ENCODE measurements at places on chromosomes 5 and 9. TPM values are rescaled to one million over a fixed set of nuclear protein-coding genes. Genes with fewer than 3 reads are reported as not detected.

DNA sequence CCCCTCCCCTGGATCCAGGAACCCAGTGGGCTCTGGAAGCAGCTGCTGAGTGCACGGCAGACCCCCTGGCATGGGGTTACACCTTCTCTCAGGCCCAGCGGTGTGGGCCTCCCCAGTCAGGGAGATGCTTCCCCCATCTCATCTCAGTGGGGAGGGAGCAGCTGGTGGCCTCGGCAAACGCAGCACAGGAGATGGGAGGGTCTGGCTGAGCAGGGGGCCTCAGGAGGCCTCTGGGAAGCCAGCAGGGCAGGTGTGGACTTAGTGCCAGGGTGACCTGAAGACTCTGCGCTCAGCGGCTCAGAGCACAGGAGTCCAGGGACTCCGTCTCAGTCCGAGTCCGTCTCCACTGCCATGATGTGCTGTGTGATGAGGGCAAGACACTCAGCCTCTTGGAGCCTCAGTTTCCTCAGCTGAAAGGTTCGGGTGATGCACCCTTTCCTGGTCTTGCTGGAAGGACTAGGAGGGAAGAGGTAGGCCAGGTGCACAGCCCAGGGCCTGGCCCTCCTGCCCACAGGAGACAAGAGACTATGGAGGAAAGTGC is 100.6 kb downstream of the GTF3C4 start:
- DNase-seq: no peak

DNA sequence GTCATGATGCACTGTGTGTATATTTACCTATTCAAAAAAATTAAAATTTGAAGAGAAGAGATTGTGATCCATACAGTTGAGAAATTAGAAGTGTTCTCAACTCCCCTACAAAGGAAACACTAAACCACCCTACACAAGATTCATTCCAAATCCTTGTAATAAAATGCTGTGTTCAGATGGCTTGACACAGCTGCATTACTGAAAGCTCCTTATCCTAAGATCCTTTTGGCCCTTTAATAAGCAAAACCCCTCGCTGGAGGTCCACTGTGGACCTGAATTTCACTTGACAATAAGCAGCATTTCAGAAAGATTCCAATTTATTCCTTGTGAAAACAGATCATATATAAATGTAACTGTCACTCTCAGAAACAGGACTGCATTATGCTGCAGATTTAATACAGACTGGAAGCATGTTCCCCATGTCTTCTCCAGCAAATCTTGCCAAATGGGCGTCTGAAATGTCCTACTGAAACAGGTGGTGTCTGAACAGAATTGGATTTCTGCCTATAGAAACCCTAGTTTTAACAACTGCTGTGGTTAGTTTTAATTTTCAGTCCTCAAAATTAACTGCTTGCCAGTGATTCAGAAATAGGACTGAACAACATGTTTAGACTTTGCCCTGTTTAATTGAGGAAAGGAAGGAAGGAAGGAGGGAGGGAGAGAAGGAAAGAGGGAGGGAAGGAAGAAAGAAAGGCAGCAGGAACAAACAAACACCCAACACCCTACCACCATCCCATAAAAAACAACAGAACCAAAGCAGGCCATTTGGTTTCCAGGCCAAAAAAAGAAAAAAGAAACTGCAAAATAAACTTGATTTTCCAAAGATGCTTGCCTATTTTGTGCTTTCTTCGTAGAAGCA is 179.6 kb downstream of the MLLT3 start:
- DNase-seq: no peak

DNA sequence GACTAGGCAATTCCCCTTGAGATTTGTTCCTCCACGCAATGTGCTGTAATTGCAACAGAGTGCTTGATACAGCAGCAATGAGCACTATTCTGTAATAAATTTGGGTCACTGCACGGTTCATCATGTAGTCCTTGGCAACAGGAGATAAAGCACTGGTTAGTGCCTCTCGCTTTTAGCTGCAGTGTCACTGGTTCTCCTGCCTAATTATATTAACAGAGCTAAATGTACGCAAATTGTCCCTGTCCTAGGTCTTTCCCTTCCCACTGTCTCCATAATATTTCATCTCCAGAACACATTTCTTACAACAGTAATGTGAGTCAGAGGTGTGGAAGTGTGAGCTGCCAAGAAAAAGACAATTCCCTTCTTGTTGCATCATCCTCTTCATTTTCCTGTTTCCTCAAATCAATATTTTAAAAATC is 553.1 kb downstream of the ZNF608 start:
- DNase-seq: no peak

DNA sequence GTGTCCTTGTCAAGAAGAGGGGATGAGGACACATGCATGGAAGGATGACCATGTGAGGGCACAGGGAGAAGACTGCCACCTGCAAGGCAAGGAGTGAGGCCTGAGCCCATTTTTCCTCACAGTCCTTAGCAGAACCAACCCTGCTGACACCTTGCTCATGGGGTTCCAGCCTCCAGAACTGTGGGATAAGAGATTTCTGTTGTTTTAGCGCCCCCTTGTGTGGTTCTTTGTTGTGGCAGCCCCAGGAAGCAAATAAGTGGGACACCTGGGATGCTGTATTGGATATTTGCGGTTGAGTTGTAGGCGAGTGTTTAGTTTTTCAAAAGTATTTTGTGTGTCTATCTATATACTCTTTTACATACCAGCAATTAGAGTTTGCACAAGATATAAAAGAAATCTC is 206.4 kb downstream of the NXNL2 start:
- DNase-seq: no peak

- DNase-seq: no peak
Measured at GRCh38 chr5:124729720-124730359, 16.6 kb downstream of the ZNF608 start.

- DNase-seq: no peak
Measured at GRCh38 chr5:56849671-56850070, 34.3 kb downstream of the MAP3K1 start.

DNA sequence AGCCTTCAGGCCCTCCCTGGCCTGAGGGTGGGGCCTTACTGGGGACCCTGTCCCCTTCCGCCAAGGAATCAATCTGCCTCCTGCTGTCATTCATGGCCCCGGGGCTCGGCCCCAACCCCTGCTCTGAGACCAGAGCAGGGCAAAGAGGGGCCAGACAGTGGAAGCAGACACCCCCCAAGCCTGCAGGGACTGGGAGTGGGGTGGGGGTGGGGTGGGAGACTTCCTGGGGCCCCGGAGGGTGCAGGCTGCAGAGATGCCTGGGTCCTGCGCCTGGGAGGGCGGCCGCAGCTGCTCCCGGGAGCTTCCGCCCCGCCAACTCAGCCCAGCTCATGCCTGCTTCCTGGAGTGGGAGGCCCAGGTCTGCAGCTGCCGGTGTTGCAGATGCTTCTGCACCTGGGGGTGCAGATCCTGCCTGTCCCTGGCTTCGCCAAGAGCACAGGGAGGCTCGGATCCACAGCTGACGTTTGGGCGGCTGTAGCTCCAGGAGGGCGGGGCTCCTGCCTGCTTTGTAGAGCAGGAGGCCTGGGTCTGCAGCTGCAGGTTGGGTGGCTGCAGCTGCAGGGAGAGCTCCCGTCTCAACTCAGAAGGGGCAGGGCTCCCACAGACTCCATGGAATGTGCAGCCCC is 6.2 kb downstream of the KIF4B start:
- no peak for DNase-seq

- DNase-seq: no peak
Measured at GRCh38 chr5:132086277-132086794, 12.7 kb downstream of the CSF2 start.

- DNase-seq: peak; percentile 80
Measured at GRCh38 chr5:181207214-181207959, 2.4 kb upstream of the TRIM7 start.

DNA sequence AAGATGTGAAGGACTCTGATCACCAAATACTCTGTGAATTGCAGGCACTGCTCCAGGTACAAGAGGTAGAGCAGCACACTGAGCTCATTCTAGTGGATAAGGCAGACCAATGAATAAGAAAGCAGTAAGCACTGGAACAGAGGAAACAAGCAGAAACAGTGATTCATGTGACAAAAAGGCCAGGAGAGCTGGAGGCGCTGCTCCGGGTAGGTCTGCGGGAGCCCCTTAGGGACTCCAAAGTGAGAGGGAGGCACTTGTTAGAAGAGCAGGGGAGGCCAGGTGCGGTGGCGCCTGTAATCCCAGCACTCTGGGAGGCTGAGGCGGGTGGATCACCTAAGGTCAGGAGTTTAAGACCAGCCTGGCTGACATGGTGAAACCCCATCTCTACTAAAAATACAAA is 231.6 kb upstream of the NFIL3 start:
- DNase-seq: no peak

DNA sequence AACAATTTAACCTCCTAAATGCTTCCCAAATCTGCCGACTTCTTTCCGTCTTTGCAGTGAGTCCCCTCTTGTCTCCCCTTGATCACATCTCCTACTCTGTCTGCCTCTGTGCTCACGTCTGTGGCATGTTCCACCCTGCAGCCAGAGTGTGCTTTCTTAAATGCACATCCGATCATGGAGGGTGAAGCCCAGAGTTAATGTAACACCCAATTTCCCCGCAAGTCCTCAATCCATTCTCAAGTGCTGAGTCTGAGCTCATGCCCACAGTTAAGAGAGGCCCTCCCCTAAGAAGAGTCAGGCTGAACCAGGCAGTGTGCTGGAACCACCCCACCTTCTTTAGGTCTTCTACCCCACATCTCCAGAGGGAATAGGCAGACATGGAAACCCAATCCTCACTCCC is 164.8 kb downstream of the EPB41L4A start:
- DNase-seq: no peak

GRCh38 chr9:111231801-111232580 is 98.0 kb downstream of the OR2K2 start:
- no peak for DNase-seq

GRCh38 chr5:1214936-1215220 is 10.3 kb upstream of the SLC6A18 start:
- DNase-seq: no peak

GRCh38 chr5:17415321-17415758 is 82.7 kb upstream of the TAF11L2 start:
- no peak for DNase-seq

DNA sequence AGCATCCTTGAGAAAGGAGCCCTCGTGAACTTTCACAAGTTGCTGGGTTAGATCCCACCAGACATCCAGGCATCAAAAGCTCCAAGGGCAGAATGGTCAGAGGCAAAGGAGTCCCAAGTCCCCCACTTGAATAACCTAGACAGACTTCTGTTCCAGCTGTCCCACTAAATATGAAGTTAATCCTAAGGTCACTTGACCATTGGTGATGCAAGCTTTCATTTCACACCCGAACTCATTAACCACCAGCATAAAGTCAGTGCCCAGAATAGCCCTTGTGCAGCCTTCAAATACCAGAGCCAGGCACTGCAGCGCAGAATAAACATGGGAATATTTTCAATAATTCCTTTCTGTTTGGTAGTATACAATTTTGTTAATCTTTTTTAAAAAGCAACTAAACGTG is 28.9 kb downstream of the OXCT1 start:
- no peak for DNase-seq

DNA sequence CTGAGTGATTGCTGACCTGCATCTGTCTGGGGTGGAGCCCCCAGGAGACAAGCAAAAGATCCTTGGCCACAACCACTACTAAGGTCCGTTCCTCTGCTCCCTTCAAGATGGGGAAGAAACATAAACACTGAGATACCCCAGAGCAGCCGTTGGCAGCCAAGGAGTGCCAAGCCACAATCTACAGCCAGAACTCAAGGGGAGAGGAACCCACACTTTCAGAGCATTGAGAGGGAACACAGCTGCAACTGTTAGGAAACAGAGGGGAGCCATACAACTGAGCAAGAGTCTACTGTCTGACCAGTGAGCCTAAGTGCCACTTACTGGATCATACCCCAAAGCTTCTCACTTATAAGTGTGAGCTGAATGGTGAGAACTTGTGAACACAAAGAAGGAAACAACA is 44.6 kb upstream of the ADRB2 start:
- DNase-seq: no peak

GRCh38 chr5:310941-311434 is 10.5 kb upstream of the AHRR start:
- DNase-seq: no peak

DNA sequence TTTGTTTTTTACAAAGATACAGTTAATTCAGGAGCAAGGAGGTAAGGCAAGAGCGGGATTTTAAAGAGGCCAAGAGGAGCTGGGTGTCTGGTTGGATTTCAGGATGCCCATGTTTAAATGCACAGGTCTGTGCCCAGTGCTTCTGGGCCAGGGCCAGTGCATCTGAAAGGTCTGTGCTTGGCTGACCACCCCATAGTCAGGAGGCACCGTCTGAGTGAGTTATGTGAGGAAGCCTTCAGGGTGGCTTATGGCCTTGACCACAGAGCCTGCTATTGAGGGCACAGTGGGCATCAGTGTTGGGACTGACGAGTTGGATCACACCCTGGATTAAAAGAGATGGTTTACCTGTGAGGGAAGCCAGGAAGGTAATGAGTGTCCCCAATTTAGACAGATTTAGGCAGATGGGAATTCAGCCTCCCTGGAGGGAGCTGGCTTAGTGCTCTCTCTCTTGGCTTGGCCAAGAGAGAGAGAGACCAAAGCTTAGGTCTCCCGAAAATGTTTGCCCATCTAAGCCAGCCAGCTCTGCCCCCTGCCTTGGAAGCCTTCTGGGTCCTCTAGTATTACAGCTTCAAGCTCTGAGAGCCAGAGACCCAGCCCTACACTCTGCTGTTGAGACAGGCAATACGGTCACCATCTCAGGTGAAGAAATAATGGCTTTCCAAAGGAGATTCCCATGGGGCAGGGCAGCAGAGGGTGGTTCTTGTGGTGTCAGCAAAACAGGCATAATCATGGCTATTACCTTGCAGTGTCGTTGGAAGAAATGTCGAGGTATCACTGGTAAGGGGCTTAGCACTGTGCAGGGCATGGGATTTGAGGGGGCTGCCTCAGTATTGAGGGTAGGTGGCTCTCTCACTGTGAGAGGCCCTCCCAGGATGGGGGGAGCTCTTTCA is 68.6 kb downstream of the RGS3 start:
- no peak for DNase-seq

GRCh38 chr5:65858316-65858715 is 68.1 kb upstream of the ERBIN start:
- no peak for DNase-seq

Gene POU5F2
- 3.8 TPM for total RNA-seq

Gene ZCCHC7
- total RNA-seq: 43.0 TPM

Gene FGF18
- total RNA-seq: not detected

Gene GRK6
- total RNA-seq: 21.5 TPM

Gene GABRA6
- total RNA-seq: not detected

Gene PCDHGA6
- total RNA-seq: 3.4 TPM

Gene PDE4D
- total RNA-seq: 302 TPM

Gene FOXI1
- total RNA-seq: not detected

Gene OR1J2
- total RNA-seq: not detected

Gene PCDHGB7
- 9.7 TPM for total RNA-seq

Gene REXO4
- total RNA-seq: 21.9 TPM

Gene RABL6
- total RNA-seq: 71.3 TPM

Gene IL4
- not detected for total RNA-seq

Gene CATSPER3
- total RNA-seq: 4.1 TPM
